ENCODE measurements at places on chromosomes 11 and 22.

DNA sequence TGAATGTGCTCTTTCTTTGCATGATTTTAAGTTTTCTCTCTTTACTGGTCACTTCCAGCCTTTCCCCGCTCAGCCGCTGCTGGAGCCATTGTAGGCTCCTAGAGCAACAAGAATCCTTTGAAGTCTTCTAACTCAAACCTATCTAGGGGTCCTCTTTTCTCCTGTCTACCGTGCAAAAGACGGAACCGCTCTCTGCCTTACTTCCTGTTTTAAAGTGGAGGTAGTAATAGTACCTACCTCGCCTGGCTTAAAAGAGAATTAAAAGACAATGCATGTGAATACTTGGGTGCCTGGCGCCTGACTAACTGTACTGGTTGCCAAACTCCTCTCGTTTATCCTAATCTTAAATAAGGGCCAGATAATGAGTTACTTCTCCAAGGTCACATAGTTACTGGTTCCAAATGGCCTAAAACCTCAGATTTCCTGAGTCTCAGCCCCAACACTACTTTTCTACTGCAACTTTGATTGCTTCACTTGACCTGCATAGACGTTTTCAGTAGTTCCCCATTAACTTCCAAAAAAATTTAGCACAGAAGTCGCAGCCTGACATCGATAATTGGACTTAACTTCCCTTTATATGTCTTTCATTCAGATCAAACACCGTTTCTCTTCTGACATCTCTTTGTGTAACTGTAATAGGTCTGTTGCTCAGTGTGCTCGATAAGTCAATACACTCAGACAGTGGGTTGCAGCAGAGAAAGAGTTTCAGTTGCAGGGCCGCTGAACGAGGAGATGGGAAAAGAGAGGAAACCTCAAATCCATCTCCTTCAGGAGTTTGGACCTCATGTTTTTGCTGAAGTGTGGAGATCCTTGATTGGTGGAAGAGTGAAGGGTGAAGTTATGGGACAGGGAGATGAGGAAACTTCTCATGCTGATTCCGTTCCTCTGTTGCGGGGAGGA, 891 bp downstream of the SAMM50 start:
- no peak for DNase-seq

GRCh38 chr11:102950622-102951081, 4.9 kb downstream of the MMP13 start:
- DNase-seq: no peak

DNA sequence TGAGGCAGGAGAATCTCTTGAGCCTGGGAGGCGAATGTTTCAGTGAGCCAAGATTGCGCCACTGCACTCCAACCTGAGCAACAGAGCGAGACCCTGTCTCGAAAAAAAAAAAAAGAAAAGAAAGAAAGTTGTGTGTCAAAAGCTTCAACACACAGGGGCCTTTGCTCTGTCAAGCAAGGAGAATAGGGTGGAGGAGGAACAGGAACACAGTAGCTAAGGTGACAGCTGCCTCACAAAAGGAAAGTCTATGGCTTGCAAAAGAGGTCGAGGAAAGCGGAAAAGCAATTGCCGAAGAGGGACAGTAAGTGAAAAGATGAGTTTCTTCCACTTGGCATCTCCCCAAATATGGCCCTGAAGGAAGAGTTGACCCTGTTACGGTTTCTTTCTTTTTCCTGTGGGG, 26.5 kb upstream of the TMA7B start:
- DNase-seq: no peak

GRCh38 chr11:12784445-12784844, 110.2 kb downstream of the TEAD1 start:
- no peak for DNase-seq

DNA sequence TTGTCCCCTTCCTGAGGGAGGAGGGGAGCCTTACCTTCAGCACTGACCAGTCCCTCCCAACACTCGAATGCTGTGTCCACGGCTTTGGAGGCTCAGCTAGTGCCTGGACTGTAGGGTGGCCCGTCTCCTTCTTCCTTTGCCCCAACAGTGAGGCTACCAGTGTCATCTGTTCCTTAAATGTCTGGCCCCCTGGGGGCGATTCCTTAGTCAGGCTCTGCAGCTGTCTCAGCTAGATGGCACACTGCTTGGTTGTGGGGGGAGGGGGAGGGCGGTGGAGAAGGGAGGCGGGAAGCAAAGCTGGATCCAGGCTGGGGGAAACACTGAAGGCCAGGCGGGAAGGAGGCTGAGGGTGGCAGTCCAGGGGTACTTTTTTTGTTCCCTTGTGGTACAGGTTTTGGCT, at the start of gene IGSF22:
IGSF22 (minus strand) TSS at position 149 of the 400 bp plus-strand sequence. CDS start 1,952 bp downstream, outside the sequence.
- DNase-seq: no peak

DNA sequence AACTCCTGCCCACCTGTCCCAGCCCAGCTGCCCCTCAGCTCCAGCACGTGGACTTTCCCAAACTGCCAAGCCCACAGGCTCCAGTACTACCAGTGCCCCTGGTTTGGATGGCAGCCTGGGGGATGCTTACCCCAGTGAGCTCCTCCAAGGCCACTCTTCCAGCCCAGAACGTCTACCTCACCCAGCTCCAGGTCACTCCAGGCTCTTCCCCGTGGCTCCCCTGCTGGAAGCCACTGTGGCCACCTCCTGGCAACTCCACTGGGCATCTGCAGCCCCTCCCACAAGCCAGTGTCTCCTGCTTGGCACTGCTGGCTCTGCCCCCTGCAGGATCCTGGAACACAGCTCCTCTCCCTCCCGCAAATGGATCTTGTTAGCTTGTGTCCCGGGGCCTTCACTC, 29.3 kb downstream of the LMO1 start:
- DNase-seq: no peak

DNA sequence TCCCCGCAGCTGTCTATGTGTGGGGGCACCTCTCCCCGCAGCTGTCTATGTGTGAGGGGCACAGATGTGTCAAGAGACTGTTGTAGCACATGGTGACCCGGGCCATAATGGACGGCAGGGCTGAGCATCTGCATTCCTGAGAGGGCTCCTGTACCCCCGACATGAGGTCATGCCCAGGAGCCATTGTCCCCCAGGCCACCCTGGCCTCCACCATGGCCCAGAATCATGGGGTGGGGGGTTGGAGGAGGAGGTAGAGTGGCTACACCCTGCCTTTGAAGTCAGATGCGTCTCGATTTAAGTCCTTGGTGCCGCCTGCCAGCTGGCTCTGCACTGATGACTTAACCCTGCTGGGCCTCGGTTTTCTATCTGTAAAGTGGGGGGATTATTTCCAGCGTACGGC, 49.1 kb downstream of the ARHGAP8 start:
- DNase-seq: no peak

GRCh38 chr11:114401311-114401710, 845 bp downstream of the RBM7 start:
- no peak for DNase-seq

DNA sequence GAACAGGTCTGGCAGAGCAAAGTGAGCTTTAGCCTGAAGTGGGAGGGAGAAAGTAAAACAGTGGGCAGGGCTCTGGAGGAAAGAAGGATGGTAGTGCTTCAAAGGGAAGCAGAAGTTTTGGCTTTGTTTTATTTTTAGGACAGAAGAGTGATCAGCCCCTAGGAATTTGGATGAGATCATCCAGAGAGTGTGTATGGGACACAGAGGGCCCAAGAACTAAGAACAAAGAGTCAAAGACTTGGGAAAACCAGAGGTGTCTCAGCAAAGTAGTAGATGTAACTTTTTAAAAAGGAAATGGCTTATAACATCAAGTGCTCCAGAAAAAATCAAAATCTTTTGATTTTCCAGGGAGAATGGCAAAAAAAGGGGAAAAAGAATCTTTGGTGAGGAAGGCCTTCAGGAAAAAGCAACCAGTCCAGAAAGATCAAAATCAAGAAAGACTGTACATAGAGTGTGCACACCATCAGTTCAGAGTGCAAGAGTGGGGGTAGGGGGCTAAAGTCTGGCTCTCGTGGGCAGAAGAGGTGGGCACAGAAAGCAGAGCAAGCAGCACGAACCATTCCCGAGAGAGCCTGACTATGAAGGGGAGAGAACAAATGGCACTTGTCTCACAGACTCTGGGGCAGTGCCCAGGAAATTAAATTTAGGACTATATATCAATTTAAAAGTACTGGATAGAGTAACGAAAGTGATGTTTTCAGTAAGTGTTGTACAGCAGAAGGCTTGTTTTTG, 30.0 kb downstream of the MAPK1 start:
- DNase-seq: no peak

DNA sequence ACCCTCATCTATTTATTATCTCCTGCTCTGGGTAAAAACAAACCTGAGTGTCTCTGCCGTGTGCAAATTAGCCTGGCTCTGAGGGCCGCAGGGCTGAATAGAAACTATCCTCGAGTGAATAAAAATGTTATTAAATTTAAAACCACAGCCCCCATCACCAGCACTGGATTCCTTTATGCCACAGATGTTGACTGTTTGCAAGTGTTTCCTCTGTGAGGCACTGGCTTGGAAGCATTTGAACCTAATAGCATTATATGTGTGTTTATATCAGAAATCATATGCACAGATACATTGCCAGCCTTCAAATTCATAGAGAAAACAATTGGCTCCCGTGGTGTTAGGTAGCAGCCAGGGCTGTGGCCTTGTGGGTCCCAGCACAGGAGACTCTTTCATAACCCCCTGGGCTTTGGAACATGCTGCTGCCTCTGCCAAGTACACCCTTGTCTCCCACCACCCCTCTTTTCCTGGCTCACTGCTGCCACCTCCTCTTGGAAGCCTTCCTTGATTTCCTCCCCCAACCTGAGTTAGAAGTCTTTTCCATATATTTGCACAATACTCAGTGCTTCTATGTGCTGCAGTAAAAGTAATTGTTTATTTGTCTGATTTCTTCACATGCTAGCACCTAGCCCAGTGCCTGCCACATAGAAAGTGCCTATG, 294.4 kb downstream of the DDX10 start:
- DNase-seq: no peak

GRCh38 chr11:77347948-77348347, 46.5 kb upstream of the GDPD4 start:
- DNase-seq: no peak

- DNase-seq: no peak
Measured at GRCh38 chr22:39383841-39384625, 15.5 kb upstream of the TAB1 start.

- no peak for DNase-seq
Measured at GRCh38 chr11:36722421-36722820, 124.4 kb upstream of the RAG2 start.

DNA sequence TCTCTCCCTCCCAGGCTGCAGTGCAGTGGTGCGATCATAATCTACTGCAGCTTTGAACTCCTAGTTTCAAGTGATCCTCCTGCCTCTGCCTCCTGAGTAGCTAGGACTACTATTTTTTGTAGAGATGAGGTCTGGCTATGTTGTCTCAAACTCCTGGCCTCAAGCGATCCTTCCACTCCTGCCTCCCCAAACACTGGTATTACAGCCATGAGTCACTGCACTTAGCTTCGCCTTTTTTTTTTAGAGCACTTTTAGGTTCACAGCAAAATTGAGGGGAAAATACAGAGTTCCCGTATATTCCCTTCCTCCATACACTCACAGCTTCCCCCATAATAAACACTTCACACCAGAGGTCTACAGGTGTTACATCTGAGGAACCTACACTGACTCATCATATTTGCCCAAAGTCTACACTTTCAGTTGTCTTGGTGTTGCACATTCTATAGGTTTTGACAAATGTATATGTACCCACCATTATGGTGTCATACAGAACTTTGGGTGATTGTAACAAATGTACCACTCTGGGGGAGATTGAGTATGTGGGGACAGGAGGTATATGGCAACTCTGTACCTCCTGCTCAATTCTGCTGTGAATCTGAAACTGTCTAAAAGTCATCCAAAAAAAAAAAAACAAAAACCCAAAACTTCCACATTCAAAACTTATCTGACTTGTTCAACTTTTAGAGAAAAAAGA, 11.3 kb upstream of the SLC37A4 start:
- no peak for DNase-seq

DNA sequence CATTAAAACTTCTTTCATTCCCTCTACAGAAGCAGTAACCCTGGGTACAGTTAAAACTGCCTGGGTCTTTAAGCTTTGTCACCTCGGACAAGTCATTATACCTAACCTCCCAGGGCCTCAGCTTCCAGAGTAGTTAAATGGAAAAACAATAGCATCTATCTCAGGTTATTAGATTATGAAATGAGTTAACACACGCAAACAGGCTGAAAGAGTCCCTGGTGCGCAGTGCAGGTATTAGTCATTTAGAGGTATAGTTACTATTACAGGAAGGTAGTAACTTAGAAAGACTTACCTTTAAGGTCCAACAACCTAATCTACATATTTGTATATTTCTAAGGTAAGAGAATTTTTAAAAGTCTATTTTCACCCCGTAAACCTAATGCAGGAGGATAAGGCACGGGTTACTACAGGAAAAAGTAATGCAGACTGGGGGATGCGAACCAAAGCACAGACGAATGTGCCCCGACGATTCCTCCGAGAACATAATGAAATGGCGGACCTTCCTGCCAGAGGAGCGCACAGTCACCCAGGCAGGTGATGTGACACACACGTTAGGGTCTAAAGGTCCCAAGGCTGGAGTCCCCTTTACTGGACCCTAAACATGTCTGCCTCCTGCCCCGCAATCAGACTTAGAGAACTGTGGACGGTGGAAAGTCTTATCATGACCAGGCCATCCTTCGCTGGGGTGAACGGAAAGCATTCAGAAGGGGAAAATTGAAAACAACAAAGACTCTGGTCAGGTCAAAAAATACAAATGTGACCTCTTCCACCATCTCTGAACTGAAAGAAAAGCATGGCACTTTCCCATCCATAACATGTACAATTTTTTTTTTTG, 1.3 kb downstream of the NAP1L4 start:
- DNase-seq: no peak

DNA sequence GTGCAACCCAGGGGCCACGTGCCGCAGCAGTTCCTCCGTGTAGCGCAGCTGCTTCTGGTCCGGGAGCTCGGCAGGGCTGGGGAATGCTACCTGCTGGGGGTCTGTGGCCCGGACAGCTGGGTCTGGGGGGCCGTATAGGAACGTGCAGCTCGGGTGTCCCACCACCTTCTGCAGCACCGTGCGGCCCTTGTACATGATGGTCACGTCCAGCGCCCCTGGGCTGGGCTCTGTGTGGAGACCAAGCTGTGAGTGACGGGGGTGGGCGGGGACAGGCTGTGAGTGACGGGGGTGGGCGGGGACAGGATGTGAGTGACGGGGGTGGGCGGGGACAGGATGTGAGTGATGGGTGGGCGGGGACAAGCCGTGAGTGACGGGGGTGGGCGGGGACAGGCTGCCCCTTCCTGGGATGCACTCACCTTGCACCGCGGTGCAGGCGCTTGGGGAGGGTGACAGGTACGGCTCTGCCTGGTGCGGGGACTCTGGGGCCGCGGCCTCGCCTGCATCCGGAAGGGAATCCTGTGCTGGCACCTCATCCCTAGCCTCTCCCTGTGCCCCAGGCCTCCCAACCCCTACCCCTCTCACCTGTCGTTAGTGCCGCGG, 2.3 kb downstream of the IRF7 start:
- DNase-seq: peak; percentile 65

DNA sequence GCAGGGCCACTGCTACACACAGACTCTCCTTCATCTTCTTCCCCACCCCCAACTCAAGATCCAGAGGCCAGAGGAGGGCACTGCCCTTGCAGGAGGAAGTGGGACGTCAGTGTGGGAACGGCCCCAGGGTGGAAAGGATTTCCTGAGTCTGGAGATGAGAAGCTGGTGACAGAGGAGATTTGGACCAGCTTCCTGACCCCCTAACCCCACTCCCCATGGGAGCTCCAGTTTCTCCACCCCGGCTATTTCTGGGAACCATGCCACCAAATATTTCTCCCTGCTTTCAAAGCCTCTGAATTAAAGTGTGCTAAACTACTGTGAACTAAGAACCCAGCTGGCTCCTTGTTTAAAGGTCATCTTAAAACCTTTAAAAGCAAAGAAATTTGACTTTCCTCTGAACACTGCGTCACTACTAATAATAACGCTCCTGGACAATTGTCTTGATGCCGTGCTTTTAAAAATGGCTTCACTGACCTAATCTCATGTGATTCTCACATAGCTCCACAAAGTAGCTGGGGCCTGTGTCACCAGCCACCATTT, 46.6 kb downstream of the CWC15 start:
- DNase-seq: no peak

GRCh38 chr22:32986766-32987040, 71.5 kb downstream of the SYN3 start:
- DNase-seq: no peak
